Breast epithelium (tissue), 4 donors: ENCODE measurements at places on chromosomes 2 and 18. TPM values are rescaled to one million over a fixed set of nuclear protein-coding genes. Genes with fewer than 3 reads are reported as not detected.

The PJVK gene
- 9.4 TPM for total RNA-seq

DNA sequence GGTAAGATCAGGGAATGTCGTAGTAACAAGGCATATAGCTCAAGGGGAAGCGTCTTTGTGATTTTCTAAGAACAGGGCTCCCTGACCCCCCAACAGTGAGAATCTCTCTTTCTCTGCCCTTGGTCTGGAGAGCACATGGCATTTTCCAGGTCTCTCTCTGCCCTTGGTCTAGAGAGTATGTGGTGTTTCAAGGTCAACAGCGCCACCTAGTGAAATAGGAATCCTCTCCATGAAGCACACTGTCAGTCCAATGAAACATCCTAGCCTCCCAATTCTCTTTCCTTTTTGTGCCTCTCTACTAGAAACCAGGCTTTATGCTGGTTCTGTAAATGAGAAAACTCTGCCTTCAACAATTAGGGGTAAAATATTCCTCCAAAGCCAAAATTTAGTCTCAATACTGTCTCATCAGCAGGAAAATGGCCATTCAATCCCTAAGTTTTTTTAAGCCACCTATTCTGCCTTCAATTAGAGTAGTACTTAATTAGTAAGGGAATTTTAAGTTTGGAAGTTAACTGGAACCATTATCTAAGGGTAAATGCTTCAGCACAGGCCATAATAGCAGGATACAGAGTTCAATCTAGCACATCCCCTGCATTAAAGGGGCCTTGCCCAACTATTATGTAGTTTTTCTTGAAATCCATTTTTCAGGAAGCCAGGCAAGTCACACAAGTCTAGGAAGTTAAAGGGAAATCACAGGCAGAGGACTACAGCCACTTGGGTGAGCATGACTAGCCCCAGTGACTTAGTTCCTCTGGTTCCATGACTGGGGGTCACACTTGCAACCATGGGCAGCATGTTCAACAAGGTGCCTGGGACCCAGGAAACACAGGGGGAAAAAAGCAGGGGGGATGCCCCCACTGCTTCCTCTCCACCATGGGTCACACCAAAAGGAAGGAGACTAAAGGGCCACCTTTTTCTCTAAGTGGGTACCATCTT, 12.4 kb downstream of the DYM start:
- no peak for DNase-seq

DNA sequence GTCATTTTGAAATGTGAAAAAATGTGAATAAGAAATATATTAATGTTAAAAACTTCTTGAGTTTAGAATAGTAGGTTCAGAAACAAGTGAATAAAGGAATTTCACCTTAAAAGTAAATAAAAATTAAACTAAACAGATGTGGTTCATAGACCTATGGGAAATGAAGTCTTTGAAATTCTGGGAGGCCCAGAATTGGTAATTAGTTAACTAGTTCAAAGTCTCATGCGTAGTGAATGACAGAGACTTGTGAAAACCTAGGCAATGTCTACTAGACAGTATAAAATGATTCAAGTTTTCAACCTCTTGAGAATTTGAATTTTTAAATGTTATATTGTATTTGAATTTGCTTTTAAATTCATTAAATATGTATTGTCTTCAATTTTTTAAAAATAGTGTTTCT, 32.6 kb upstream of the AAK1 start:
- DNase-seq = no peak

- no peak for DNase-seq
Observed at GRCh38 chr2:131556998-131557397, 29.3 kb downstream of the CCDC74A start.
